CD4-positive, alpha-beta memory T cell (primary cell): ENCODE measurements at places on chromosomes 5 and 9. TPM values are rescaled to one million over a fixed set of nuclear protein-coding genes. Genes with fewer than 3 reads are reported as not detected.

DNA sequence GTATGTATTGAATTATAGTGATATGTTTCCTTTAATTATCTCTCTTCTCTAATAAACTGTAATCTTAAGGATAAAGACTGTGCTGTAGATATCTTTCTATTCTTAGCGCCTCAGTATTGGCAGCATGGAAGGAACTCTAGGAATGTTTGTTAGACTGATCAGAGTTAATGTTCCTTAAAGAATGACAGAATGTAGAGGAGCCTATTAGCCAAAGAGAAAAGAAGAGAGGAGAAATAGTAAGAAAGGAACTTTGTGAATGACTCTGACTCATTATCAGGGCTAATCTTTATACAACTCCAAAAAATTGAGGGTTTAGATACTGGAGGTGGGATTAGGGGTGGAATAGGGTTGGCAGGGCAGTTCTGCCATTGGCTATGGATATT is 59.0 kb upstream of the NUDT12 start:
- no peaks in the 10 kb centered on the region for H3K27me3 ChIP-seq
- no peak overlapping the region for H3K4me3 ChIP-seq
- no peaks in the 10 kb centered on the region for H3K36me3 ChIP-seq
- H3K27ac ChIP-seq: no peak overlapping the region
- DNase-seq: no peak
- H3K4me1 ChIP-seq: no peaks in the 10 kb centered on the region

GRCh38 chr5:110768138-110768860 is 29.5 kb downstream of the SLC25A46 start:
- DNase-seq: no peak
- no peaks in the 10 kb centered on the region for H3K4me1 ChIP-seq
- H3K27me3 ChIP-seq: no peaks in the 10 kb centered on the region
- H3K27ac ChIP-seq: no peak overlapping the region
- H3K4me3 ChIP-seq: no peak overlapping the region
- H3K36me3 ChIP-seq: no peaks in the 10 kb centered on the region

DNA sequence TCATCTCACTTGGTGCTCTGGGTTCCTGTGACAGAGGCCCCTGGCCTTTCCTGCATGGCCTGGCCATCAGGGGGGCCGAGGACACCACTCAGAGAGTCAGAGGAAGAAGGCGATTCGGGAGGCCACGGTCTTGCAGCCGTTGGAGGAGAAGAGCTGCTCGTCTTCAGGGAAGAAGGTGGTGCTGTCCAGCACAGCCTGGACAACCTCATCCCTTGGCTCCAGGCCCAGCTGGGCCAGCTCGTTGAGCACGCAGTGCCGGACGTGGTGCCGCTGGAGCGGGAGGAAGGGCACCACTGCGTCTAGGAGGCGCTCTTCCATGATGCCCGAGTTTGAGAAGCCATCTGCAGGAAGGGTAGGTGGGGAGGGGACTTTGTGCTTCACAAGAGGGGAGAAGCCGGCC is 3.2 kb downstream of the TOR2A start:
- no peak overlapping the region for H3K27ac ChIP-seq
- no peaks in the 10 kb centered on the region for H3K27me3 ChIP-seq
- peaks cover 18% of the 10 kb centered on the region for H3K4me1 ChIP-seq
- no peak overlapping the region for H3K4me3 ChIP-seq
- peaks cover 6% of the 10 kb centered on the region for H3K36me3 ChIP-seq
- no peak for DNase-seq

- no peak overlapping the region for H3K4me3 ChIP-seq
- H3K27me3 ChIP-seq: no peaks in the 10 kb centered on the region
- no peaks in the 10 kb centered on the region for H3K36me3 ChIP-seq
- H3K27ac ChIP-seq: no peak overlapping the region
- DNase-seq: no peak
- no peaks in the 10 kb centered on the region for H3K4me1 ChIP-seq
Measured at GRCh38 chr5:2181149-2181548, 298.4 kb upstream of the IRX4 start.

DNA sequence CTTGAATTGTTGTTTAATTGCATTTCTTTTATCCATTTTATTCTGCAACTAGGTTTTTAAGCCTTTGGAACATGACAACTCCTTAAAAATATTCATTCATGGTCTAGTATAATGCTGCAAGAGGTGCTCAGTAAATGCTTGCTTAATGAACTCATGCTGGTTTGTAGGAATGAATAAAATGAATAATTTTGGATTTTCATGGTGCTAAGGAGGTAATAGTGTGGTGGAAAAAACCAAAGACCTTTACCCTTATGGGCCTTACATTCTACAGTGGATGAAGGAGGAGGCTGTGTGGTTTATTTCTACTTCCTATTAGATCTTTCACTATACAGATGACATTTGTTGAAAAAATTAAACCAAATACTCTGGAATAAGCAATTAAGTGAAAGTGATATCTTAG is 43.4 kb downstream of the LRRTM2 start:
- H3K27me3 ChIP-seq: no peaks in the 10 kb centered on the region
- H3K27ac ChIP-seq: no peak overlapping the region
- no peaks in the 10 kb centered on the region for H3K4me1 ChIP-seq
- H3K36me3 ChIP-seq: no peaks in the 10 kb centered on the region
- no peak overlapping the region for H3K4me3 ChIP-seq

- DNase-seq: no peak
- no peaks in the 10 kb centered on the region for H3K27me3 ChIP-seq
- H3K4me3 ChIP-seq: no peak overlapping the region
Measured at GRCh38 chr5:78624011-78624541, 24.5 kb downstream of the LHFPL2 start.

GRCh38 chr5:175517824-175518450 is 39.6 kb downstream of the SFXN1 start:
- H3K4me3 ChIP-seq: peak overlapping the region; percentile 11
- H3K4me1 ChIP-seq: peaks cover 74% of the 10 kb centered on the region
- H3K36me3 ChIP-seq: peaks cover 21% of the 10 kb centered on the region
- no peaks in the 10 kb centered on the region for H3K27me3 ChIP-seq
- DNase-seq: peak; percentile 29
- peak overlapping the region; percentile 55 for H3K27ac ChIP-seq

- H3K4me1 ChIP-seq: no peaks in the 10 kb centered on the region
- H3K36me3 ChIP-seq: no peaks in the 10 kb centered on the region
- no peak overlapping the region for H3K27ac ChIP-seq
Measured at GRCh38 chr9:121887553-121888437, 205.3 kb downstream of the TTLL11 start.

DNA sequence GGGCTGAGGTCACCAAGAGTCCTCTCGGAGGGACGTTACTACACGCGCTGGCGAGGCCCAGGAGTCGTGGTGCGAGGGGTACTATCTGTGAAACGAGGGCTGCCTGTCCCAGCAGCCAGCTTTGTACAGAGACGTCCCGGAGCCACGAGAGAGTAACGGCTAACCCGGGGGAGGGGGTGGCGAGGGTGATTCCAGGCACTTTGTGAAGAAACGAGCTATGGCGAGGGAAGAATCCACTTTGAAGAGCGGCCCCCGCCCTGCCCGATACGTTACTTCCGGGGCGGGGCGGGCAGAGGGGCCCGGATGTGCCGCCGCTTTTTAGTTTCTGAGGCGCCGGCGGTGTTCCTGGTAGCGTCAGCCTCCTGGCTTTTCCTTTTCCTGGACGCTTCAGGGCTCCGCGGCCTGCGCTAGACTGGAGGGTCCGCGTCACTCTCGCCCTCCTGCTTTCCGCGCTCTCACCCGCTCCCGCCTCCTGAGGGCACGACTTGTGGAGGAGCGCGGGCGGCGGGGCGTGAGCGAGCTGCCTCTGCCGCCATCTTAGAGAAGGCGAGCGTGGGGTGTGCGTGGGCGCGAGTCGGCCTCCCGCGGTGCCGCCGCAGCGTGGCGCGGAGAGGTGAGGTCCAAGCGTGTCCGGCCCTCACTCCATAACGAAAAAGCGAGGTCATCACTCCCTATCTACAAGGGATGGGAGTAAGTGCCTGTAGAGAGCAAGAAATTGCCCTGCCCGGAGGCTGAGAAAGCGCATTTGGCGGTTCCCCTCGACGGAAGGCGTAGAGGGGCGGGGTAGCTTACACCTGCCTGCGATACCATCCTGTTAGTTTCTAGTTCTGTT is 580 bp upstream of the RFX3 start:
- peak overlapping the region; percentile 100 for H3K27ac ChIP-seq
- H3K4me1 ChIP-seq: peaks cover 64% of the 10 kb centered on the region
- H3K27me3 ChIP-seq: no peaks in the 10 kb centered on the region

DNA sequence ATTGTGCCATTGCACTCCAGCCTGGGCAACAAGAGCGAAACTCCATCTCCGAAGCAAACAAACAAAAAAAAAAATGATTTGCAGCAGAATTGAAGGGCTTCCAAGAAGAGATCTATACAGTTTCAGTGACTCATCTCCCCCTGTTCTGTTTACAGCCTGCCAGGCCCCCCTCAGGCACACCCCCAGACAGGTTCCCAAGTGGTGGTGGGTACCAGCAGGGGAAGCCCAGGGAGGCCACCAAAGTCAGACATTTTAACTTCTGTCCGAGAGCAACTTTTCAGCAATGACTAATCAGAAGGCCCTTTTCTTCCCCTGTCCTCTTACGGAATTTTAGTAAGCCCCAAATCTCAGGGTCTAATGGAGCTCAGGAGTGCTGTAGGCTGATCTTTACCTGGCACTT is 98.7 kb downstream of the PAX5 start:
- H3K27ac ChIP-seq: no peak overlapping the region
- H3K27me3 ChIP-seq: no peaks in the 10 kb centered on the region
- H3K36me3 ChIP-seq: no peaks in the 10 kb centered on the region
- DNase-seq: no peak
- no peaks in the 10 kb centered on the region for H3K4me1 ChIP-seq

GRCh38 chr9:127351182-127352166 is 45.5 kb upstream of the SLC2A8 start:
- no peak overlapping the region for H3K4me3 ChIP-seq
- H3K36me3 ChIP-seq: no peaks in the 10 kb centered on the region
- H3K27ac ChIP-seq: no peak overlapping the region
- DNase-seq: no peak
- no peaks in the 10 kb centered on the region for H3K27me3 ChIP-seq

GRCh38 chr5:13878357-13878756 is 66.1 kb downstream of the DNAH5 start:
- H3K36me3 ChIP-seq: no peaks in the 10 kb centered on the region
- no peak overlapping the region for H3K4me3 ChIP-seq
- no peak overlapping the region for H3K27ac ChIP-seq
- no peaks in the 10 kb centered on the region for H3K4me1 ChIP-seq
- H3K27me3 ChIP-seq: no peaks in the 10 kb centered on the region

GRCh38 chr9:126617823-126618165 is 4.1 kb downstream of the LMX1B start:
- no peaks in the 10 kb centered on the region for H3K36me3 ChIP-seq
- H3K27ac ChIP-seq: no peak overlapping the region
- H3K4me3 ChIP-seq: no peak overlapping the region
- H3K27me3 ChIP-seq: peaks cover 38% of the 10 kb centered on the region

- H3K36me3 ChIP-seq: no peaks in the 10 kb centered on the region
- peaks cover 36% of the 10 kb centered on the region for H3K4me1 ChIP-seq
- H3K27ac ChIP-seq: peak overlapping the region; percentile 5
- H3K4me3 ChIP-seq: no peak overlapping the region
Measured at GRCh38 chr9:72443855-72444254, 77.6 kb upstream of the TMC1 start.

DNA sequence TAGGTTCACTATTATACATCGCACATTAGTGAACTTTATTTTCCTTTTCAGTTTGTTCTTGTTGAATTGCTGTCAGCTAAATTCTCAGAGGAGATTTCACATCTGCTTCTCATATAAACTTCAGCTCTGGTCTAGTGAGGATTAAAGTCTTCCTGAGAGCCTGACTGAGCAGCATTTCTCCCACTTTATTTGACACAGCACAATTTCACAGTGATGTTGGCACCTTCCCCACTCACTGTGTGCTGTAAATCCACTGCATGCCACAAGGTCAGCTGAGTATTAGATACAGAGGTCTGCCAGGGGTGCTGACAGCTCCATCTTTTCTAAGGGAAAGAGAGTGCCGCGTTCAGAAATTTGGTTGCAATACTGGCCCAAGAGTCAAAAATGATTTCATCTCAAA is 567.4 kb downstream of the PRR16 start:
- H3K27me3 ChIP-seq: no peaks in the 10 kb centered on the region
- no peaks in the 10 kb centered on the region for H3K4me1 ChIP-seq
- no peak for DNase-seq
- no peaks in the 10 kb centered on the region for H3K36me3 ChIP-seq
- H3K4me3 ChIP-seq: no peak overlapping the region

PCDHB14 gene
- total RNA-seq: 0.14 TPM

BSPRY gene
- total RNA-seq: not detected

KIF24 gene
- total RNA-seq: 0.22 TPM

GMCL2 gene
- not detected for total RNA-seq

PAX5 gene
- not detected for total RNA-seq

PALM2AKAP2 gene
- not detected for total RNA-seq

PHPT1 gene
- total RNA-seq: 41.3 TPM

GABRA1 gene
- total RNA-seq: not detected
